HT-29 (cell line): ENCODE measurements at places on chromosomes 6 and 20. TPM values are rescaled to one million over a fixed set of nuclear protein-coding genes. Genes with fewer than 3 reads are reported as not detected.

- peak; percentile 58 for DNase-seq
These were observed 3.2 kb downstream of the TTBK1 start for GRCh38 chr6:43246301-43247113.

GRCh38 chr6:118953391-118953790, 18.4 kb upstream of the MCM9 start:
- no peak for DNase-seq

- no peak for DNase-seq
These were observed 382.0 kb downstream of the TAF4 start for GRCh38 chr20:61683721-61684120.

GRCh38 chr6:30690403-30691207, at the start of gene NRM:
Gene NRM (minus strand): TSS chr6:30690984. CDS start chr6:30690974, 10 bp downstream.
- DNase-seq = peak; percentile 88

DNA sequence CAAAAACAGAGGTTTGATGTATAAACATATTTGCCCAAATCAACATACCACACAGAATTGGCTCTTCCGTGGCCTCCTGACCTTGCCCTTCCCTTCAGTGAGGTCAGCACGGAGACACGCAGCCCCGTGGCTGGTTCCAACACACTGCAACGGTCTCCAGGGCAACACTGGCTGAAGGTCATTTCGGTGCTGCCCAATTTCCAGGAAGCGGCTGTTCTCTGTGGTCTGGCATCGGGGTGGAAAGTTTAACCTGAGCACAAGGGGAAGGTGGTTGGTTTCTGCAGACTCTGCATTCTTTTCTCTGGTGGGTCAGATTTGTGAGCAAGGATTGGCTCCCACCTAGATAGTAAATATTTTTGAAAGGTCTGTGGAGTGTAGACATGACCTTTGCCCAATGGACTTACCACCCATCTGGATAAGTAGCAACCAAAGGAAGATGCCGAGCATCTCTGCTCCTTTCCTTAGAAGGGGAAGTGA, 177.6 kb upstream of the PHACTR1 start:
- peak; percentile 63 for DNase-seq

GRCh38 chr6:54102238-54102637, 9.0 kb upstream of the MLIP start:
- DNase-seq = peak; percentile 6

- no peak for DNase-seq
These were observed 90.3 kb downstream of the OLIG3 start for GRCh38 chr6:137403855-137404254.

GRCh38 chr6:130136798-130137197, 86.0 kb downstream of the SAMD3 start:
- no peak for DNase-seq

DNA sequence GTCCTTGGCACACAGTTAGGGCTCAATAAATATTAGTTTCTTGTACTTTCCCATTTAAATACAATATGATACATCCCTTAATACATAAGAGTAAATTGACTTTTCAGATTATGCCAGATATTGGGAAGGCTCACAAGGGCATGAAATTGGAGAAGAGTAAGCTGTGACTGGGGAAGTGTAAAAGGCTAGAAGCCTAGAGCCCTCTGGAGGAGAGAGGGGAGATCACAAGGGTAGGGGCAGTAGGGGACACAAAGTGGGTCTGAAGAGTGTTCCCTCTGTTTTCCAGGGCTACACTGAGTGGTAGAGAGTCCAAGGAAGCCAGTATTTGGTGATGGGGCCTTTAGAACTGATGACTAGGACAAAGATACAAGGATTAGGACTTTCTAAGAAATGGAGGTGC, 562.9 kb upstream of the CHD6 start:
- DNase-seq = no peak

- DNase-seq = no peak
These were observed 386.4 kb upstream of the MMS22L start for GRCh38 chr6:97669191-97670031.

DNA sequence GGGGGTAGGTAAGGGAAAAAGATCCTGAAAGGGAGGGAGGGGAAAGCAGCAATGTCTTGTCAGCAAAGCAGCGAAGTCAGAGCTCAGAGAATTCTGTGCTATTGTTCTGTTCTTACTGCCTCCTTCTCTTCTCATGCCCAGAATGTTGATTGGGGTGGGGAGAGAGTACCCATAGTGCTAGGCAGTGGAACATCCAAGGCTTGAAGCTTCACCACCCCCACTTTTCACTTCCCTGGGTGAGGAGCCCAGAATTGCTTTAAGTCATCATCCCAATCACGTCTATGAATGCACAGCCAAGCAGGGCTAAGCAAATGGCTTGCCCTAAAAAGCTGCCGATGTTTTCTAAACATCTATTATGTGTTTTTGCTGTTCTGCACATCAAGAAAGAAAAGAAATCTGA, 16.5 kb downstream of the REPS1 start:
- no peak for DNase-seq

DNA sequence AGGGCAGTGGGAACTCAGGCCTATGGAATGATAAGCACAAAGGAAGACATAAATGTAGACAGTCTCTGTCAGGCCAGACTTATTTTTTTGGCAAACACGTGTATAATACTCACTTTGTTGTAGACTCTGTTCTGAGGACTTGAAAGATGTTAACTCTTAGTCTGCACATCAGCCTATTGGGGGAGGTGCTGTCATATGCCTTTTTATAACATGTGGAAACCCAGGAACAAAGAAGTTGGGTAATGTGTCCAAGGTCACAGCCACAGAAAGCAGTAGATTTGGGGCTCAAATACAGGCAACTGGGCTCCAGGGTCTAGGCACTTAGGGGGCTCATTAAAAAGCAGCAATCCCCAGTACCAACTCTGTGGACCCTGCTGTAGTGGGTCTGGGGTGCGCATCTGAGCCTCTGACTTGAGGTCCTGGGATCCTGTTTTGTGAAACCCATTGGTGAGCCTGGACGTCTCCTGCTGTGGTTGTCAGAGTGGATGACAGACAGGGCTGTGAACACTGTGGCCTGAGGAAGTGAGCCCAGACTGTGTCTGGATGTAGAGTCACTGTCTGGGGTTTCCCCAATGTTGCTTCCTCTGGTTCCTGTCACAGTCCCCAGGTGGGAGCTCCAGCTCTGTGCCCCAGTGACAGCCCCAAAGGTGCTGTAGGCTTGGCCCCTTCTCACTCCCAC, 50.0 kb downstream of the CDH26 start:
- no peak for DNase-seq

DNA sequence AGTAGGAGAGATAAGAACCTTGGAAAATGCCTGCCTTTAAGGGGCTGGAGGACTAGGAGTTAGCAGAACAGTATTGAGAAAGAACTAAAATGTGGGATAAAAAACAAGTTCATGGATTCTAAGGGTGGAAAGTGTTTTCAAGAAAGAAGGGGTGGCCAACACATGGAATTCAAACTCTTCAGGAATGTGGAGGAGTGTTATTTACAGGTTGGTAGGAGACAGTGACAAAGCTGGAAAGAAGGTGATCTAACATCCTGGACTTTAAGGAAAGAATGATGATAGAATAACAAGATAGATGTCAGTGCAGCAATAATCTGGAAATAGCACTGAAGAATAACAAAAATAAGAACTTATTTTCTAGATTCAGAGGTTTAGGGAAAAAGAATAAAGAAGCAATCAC, 54.0 kb upstream of the TNFRSF21 start:
- DNase-seq = no peak

- no peak for DNase-seq
These were observed 34.0 kb upstream of the COL10A1 start for GRCh38 chr6:116159782-116160524.

DNA sequence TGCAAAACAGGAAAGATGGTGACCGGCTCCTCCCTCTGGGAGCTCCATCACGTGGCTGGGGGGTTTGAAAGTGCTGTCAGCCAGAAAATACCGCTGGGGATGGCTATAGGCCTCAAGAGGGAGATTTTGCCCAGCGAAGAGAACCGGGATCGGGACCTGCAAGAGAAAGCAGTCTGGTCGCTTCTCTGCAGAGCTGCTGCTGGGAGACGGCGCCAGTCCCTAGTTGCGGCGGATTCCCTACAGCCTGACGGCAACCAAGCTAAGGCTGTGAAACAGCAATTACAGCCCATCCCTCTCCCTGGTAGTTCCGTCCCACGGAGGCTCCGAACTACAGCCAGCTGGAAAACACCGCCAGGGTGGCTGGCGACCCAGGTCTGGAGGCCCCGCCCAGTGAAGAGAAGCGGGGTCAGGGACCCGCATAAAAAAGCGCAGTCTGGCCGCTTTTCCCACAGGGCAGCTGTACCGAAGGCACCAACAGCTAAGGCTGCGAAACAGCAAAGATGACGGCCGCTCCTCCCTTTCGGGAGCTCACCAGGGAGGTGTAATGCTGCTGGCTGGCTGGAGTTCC, 238.1 kb upstream of the IRAK1BP1 start:
- no peak for DNase-seq

GRCh38 chr6:24504649-24505586, 10.1 kb downstream of the ALDH5A1 start:
- DNase-seq = peak; percentile 75

DNA sequence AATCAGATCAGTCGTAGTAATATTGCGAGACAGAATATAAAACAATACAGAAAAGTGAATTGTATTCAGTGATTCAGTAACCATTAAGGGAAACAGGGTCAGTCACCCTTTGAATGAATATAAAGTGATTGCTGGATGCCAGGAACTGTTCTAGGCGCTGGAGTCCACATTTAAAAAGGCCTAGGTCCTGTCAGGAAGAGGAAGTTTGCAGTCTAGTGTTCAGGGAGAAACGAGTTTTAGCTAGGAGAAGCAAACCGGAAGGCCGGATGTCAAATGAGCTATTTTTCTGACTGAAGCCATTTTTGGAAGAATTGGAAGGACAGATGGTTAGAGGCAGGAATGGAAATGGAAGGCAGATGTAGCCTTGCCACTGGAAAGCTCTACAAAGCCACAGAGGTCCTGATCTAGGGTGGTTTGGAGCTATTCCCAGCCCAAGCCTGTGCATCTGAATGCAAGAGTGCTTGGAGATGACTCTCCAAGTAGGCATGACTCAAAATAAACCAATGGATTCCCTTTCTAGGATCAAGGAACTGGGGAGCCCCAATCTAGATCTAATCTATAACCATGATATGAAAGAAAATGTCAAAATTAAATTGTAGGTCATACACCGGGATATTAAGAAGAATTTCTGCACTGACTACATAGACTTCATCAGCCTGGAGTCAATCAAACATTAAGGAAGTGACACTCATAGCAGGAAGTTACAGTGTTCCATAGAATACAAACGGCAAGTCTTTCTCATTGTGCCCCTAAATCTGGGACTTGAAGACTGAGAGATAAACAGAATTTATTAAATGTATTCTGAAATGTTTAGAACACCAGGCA, 36.8 kb upstream of the CDKAL1 start:
- DNase-seq = no peak

TAGAP gene
- total RNA-seq = 0.08 TPM in 1 of 2 replicates, not detected in the other

HRH3 gene
- total RNA-seq = not detected in 2 replicates

ACTL10 gene
- 16.5 and 18.5 TPM in 2 replicates for total RNA-seq

PGC gene
- 0.20 and 0.26 TPM in 2 replicates for total RNA-seq

NDUFAF4 gene
- total RNA-seq = 10.3 and 11.8 TPM in 2 replicates

TSBP1 gene
- total RNA-seq = not detected in 2 replicates

FAM209A gene
- total RNA-seq = 0.13 and 0.83 TPM in 2 replicates

CPNE5 gene
- 0.10 TPM in 1 of 2 replicates, not detected in the other for total RNA-seq

RIPOR2 gene
- total RNA-seq = 0.20 and 0.29 TPM in 2 replicates

SMLR1 gene
- total RNA-seq = not detected in 2 replicates
